ENCODE measurements at places on chromosomes 1 and 21. TPM values are rescaled to one million over a fixed set of nuclear protein-coding genes. Genes with fewer than 3 reads are reported as not detected.
A peak's percentile ranks its signal among the peaks of the same experiment; 100 is the strongest.

DNA sequence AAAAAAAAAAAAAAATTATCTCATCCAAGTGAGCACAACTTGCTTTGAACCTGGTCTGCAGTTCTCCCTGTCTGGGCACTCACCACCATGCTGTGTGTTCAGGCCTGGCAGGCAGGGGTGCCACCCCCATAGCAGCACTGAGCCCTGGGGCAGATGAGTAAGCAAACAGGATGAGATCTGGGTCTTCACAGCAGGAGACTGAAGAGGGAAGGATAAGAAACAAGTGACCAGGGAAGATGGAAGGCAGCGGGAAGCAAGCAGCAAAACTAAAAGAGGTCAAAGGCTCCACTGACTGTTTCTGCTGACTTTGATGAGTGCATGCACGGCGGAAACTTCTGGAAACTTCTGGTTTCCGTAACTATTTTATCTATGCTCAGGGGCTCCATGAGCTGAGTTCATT, 133.5 kb upstream of the SOD1 start:
- DNase-seq: no peak

DNA sequence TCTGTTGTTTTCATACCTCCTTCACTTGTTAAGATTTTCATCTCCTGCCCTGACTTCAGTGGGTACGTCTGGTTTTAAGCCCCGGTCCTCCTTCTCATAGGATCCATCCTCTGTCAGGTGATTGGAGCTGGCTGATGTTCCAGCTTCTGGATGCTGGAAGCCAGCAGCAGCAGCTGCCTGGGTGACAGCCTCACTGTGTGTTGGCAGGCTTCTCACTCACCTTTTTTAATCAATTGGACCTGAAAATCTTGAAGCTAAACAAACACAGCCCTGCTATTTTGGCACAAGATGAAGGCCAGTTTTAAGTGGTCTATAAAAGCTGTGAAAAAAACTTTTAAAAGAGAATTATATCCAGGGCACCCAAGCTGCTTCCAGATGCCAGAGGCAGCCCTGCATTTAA, 181.0 kb downstream of the DISC1 start:
- DNase-seq: no peak

GRCh38 chr1:39898648-39899603, 2.8 kb downstream of the MYCL start:
- DNase-seq: peak; percentile 74

Gene GCSAML
- total RNA-seq: 0.14 TPM

Gene CRP
- total RNA-seq: not detected

Gene LHX4
- 0.36 TPM for total RNA-seq

Gene LCE3D
- not detected for total RNA-seq

Measured in astrocyte (in vitro differentiated cells and primary cell).